Mesothelial cell of epicardium (in vitro differentiated cells): ENCODE measurements at places on chromosomes 5 and 9.
A peak's percentile ranks its signal among the peaks of the same experiment; 100 is the strongest.

DNA sequence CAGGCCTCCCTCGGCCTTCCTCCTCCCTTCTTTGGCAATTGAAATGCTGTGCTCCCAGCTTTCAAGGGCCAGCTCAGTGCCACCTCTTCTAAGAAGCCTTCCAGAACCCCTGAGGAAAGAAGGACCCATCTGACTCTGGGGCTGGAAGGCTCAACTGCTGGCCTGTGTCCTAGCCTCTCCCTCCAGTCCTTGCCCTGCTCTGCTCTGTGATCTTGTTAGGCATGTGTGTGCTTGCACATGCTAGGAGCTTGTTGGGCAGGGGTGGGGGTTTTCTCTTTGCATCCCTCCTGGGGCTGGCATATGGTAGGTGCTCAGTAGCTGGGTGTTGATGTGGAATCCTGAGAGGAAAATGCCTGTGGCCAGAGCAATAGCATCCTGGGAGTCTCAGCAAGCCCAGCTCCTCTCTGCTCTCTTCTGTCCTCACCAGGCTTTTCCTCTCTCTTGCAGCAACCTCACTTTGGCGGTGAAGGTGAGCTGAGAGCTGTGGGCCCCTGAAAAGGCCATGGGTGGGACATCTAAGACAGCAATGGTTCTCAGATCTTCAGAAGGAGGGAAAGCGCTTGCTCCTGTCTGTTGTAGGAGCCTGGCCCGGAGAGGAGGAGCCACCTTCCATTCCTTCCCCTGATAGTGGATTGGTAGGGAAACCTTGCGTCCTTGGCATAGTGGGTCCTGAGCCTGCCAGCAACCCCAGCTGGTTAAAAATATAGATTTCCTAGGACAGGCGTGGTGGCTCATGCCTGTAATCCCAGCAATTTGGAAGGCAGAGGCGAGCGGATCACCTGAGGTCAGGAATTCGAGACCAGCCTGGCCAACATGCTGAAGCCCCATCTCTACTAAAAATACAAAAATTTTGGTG is 9.9 kb downstream of the DOLK start:
- no peaks in the 10 kb centered on the region for H3K27me3 ChIP-seq
- H3K36me3 ChIP-seq, result no peaks in the 10 kb centered on the region
- no peak overlapping the region for H3K4me3 ChIP-seq

DNA sequence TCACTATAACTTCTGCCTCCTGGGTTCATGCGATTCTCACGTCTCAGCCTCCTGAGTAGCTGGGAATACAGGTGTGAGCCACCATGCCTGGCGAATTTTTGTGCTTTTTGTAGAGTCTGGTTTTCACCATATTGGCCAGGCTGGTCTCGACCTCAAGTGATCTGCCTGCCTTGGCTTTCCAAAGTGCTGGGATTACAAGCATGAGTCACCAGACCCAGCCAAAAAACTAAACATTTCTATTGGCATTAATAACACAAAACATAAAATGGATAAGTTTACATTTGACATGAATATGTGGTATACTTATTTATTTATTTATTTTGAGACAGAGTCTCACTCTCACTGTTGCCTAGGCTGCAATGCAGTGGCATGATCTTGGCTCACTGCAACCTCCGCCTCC is 13.6 kb upstream of the REEP5 start:
- no peaks in the 10 kb centered on the region for H3K36me3 ChIP-seq
- no peak for DNase-seq
- H3K27me3 ChIP-seq, result no peaks in the 10 kb centered on the region

DNA sequence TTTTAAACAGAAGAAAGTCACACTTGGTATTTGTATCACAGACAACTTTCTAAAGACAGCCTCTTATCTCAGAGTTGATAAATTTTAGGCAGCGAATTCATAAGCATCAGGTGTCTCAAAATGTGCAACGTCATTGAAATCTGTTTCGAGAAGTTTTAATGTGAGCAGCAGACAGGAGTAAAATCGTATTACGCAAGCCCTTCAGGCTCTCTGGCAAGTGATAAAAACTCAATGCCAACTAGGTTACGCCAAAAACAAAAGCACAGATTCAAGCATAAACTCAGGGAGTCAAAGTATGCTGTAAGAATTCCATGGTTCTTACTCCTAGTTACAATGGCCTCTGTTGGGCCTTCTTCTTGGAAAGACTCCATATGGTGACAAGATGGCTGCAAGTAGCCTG is 244.7 kb downstream of the SEMA5A start:
- no peaks in the 10 kb centered on the region for H3K36me3 ChIP-seq
- H3K27ac ChIP-seq, result no peak overlapping the region
- no peak for DNase-seq
- H3K4me1 ChIP-seq, result no peaks in the 10 kb centered on the region
- H3K27me3 ChIP-seq, result no peaks in the 10 kb centered on the region

DNA sequence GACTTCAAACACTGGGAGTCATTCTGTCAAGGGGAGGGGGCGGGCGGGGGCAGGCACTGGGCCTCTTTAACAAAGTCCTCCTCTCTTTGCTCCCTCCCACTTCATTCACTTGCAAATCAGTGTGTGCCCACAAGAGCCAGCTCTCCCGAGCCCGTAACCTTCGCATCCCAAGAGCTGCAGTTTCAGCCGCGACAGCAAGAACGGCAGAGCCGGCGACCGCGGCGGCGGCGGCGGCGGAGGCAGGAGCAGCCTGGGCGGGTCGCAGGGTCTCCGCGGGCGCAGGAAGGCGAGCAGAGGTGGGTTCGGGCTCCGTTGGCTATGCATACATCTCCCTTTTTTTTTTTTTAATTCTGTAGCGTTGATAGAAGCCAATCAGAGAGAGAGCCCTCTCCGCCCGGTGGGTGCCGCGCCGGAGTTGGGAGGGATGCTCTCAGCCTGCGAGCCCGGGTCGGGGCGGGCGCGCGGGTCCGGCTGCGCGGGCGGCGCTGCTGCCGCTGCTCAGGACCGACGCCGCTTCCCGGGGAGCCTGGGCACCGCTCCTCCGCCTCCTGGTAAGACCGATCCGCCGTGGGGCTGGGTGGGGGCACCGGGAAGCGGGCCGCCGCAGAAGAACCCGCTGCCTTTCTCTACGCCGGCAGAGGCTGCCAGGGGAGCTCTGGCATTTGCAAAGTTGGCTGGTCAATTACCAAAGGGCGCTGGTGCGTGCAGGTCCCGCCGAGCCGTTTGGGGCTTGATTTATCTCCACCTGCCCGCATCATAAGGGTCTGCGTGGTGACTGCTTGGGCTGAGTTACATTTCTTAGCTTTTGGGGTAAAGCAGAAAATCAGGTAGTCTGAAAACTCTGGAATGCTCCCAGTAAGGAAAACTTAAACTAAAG is at the start of gene CDH6:
CDH6 (plus strand) TSS at position 96 of the 877 bp plus-strand sequence. CDS start 73,788 bp downstream, outside the sequence.
- peak within 1 kb of the TSS; percentile 67 for H3K4me3 ChIP-seq
- peaks cover 14% of the 10 kb centered on the region for H3K4me1 ChIP-seq
- peak; percentile 25 for DNase-seq
- no peak within 1 kb of the TSS for H3K27ac ChIP-seq

DNA sequence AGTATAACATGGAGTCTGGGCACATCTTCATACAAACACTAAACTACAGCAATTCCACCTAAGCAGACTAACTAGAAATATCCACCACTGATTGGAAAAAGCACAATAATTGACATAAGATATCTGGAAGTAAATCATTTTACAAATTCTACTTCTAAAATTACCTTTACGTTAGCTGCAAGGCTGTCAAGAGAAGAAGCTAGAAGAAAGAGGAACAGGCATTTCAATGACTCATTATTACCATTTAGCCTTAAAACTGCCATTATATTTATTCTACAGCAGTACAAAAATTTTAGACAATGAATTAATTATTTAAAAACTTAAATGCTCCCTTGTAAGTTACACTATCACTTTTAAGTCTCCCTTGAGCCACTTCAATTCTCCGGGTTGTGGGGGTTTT is 43.4 kb upstream of the PLPP6 start:
- no peaks in the 10 kb centered on the region for H3K27me3 ChIP-seq
- no peaks in the 10 kb centered on the region for H3K4me1 ChIP-seq
- DNase-seq, result no peak
- no peak overlapping the region for H3K4me3 ChIP-seq
